ENCODE measurements at places on chromosomes 5 and 9.
A peak's percentile ranks its signal among the peaks of the same experiment; 100 is the strongest.

DNA sequence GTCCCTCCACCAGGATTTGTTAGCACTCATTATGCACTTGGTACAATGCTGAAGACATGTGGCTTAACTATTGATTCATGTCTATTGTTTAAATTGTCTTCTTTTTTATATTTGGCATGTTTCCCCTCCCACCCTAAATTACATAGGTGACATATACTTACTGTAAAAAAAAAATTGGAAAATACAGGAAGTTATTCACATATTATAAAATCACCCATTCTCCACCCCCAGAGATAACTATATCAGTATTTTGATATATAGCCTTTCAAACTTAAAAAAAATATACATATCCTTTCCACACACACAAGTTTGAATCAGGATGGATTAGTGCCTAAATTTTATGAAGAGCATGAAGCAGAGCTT lies 87.6 kb downstream of the FGF1 start:
- DNase-seq = no peak

- no peak for DNase-seq
Observed at GRCh38 chr9:111036429-111036789, 1.9 kb downstream of the LPAR1 start.

GRCh38 chr5:3456121-3456681 lies 139.4 kb upstream of the IRX1 start:
- no peak for DNase-seq

DNA sequence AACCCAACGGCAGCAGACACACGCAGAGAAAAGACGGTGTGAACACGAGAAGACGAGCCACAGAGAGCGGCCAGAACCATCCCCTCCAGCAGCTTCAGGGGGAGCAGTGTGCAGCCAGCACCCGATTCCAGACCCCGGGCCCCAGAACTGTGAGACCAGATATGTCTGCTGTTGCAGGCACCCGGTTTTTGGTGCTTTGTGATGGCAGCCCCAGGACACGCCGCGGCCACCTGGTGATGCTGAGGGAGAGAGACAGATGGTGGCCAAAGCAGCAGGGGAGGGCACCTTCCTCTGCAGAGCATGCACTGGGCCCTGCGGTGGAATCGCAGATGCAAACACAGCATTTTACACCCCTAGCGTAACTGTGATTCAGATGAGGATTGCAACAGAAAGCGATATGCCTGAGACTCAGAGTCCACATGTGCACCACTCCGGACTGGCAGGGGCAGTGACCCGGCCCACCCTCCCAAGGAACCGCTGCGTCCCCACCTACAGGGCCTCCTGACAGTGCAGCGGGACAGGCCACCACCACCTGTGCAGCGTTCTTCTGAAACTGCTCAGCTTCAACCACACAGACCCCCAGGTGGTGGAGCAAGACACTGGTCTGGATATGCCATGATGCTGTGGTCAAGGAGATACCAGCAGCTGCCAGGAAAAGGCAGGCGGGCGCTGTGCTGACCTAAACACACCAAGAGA lies 24.0 kb downstream of the ZDHHC11B start:
- no peak for DNase-seq

GRCh38 chr9:70590315-70590677 lies 175.8 kb upstream of the KLF9 start:
- no peak for DNase-seq

- DNase-seq = no peak
Observed at GRCh38 chr9:82597241-82598203, 465.4 kb downstream of the RASEF start.

GRCh38 chr5:132907161-132907560 lies 33.7 kb downstream of the LEAP2 start:
- DNase-seq = no peak

DNA sequence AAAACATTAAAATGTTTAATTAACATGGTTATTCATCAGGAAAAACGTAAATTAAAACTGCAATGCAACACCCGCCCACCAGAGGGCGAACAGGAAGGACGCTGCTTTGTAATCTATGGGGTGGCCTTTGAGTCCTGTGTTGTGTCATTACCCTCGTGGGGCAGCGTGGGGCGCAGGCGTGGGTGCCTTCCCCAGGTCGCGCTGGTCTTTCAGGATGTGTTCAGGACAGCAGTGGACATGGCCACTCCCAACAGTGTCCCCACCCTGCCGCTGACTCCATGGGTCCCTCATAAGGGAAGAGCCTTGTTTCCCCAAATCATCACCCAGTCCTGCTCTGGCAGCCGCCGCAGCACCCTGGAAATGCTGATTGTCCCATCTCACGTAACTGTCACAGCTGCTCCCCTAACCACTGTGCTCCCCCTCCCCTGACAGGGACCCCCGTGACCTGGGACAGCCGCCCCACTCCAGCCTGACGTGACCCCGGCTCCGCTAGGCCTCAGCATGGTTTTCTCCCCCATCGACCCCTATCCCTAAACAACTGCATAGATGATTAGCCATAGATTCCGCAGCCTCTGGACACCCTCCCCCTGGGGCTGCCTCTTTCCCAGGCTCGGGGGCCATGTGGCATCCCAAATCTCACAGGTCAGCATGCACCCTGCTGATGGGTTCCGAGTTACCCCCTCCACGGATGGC lies 36.4 kb downstream of the GLT6D1 start:
- peak; percentile 37 for DNase-seq

- DNase-seq = no peak
Observed at GRCh38 chr5:181281077-181281983, 20.4 kb upstream of the TRIM52 start.

- no peak for DNase-seq
Observed at GRCh38 chr9:14389146-14389545, 75.2 kb upstream of the NFIB start.

GRCh38 chr5:23528677-23529076 lies 21.3 kb downstream of the PRDM9 start:
- no peak for DNase-seq

- DNase-seq = no peak
Observed at GRCh38 chr9:80012557-80013330, 441.0 kb downstream of the TLE4 start.
